Psoas muscle (tissue), 8 donors: ENCODE measurements at places on chromosomes 1 and 21.

- no peak for DNase-seq
Observed at GRCh38 chr1:70767377-70767776, 280.2 kb downstream of the PTGER3 start.

GRCh38 chr1:4838231-4838630 lies 183.8 kb downstream of the AJAP1 start:
- no peak for DNase-seq

GRCh38 chr1:63868268-63868781 lies 94.5 kb downstream of the ROR1 start:
- DNase-seq: no peak

DNA sequence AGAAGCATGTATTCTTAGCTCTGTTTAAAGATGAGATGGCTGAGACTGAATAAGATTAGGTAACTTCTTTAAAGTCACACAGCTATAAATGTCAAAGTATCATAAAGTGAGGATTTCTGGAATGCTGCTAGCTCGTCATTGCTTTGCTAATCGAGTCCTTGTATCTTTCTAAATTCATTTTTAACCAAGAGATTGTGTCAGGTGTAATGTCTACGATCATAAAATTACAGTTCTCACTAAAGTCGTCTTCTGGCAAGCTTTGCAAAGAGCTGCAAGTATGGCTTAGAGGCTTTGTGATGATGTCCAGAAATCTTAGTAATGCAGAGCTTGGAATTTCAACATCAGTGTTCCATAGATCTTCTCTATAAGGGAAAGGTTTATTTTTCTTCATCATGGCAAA lies 569.8 kb downstream of the LMO4 start:
- DNase-seq: no peak

GRCh38 chr1:155646307-155646706 lies 36.3 kb downstream of the MSTO1 start:
- peak; percentile 73 for DNase-seq

DNA sequence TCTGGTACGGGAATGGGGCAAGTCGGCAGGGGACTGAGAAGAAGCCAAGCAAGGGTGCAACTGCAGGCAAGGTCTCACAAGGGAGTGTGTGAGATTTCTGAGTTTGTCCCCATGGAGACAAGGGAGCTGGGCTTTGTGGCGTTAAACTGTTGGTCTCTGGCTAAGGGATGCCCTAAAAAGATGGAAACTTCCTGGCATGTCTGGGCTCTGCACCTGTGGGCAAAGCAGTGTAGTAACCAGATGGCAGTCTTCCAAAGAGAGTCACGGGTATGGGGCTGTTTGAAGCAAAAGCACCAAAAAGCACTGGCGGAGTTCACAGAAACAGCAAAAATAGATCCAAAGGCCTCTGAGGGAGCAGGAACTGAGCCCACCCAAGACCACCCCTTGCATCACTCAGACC lies 104.8 kb upstream of the SLC44A3 start:
- DNase-seq: no peak

DNA sequence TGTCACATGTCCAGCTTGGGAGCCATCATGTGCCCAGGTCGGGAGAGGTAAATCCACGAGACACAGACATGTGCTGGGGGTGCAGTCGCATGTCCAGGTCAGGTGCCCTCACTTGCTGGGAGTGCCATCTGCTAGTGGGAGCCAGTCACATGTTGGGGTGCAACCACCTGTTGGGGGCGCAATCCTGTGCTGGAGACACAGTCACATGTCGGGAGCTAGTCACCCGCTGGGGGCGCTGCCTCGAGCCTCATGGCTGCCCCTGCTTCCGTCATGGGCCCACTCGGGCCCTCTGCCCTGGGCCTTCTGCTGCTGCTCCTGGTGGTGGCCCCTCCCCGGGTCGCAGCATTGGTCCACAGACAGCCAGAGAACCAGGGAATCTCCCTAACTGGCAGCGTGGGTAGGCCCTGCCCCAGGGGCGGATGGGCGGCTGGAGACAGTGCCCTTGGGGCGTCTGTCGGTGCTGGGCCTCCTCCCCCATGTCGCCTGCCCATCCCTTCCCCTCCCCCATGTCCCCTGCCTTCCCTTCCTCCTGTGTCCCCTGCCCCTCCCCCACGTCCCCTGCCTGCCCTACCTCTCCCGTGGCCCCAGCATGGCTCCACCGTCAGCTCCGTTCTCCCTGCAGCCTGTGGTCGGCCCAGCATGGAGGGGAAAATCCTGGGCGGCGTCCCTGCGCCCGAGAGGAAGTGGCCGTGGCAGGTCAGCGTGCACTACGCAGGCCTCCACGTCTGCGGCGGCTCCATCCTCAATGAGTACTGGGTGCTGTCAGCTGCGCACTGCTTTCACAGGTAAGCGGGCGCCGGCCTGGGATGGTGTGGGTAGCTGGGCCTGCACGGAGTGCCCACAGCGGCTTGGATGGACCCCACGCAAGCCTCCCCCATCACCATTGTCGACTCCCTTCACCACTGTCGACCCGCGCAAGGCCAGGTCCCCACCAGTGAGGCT lies at the start of gene PRSS38:
TSS of gene PRSS38 (plus strand) at position 208 of the 942 bp plus-strand sequence. CDS start at position 250, 42 bp downstream.
- no peak for DNase-seq

GRCh38 chr1:100265562-100265930 lies 470 bp upstream of the RTCA start:
- no peak for DNase-seq

DNA sequence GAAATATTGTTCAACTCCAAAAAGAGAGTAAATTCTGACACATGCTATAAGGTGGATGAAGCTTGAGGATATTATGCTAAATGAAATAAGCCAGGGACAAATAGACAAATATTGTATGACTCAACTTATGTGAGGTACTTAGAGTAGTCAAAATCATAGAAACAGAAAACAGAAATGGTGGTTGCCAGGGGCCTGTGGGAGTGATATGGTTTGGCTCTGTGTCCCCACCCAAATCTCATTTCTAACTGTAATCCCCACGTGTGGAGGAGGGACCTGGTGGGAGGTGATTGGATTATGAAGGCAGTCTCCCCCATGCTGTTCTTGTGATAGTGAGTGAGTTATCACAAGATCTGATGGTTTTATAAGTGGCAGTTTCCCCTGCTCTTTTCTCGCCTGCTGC lies 24.7 kb upstream of the DISP1 start:
- DNase-seq: no peak

- DNase-seq: no peak
Observed at GRCh38 chr1:215002471-215002870, 80.1 kb upstream of the KCNK2 start.

- DNase-seq: no peak
Observed at GRCh38 chr1:157542676-157543075, 9.6 kb downstream of the FCRL5 start.

DNA sequence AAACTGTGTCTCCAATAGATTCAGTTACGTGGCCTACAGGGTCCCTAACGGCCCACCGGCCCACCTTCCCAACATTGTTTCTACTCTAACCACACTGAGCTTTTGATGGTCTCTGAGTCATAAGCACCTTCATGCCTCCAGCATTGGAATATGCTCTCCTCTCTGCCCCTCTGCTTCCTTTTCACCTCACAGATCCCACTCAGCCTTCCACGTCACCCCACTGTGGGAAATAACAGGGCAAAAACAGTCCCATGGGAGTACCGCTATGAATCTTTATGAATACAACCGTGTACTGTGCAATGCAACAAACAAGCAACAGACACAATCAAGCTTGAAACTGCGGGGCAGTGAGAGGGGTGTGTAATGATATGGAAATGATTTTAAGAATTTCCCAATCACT lies 5.3 kb upstream of the SARS1 start:
- no peak for DNase-seq
